DMS 273 treated with DMSO at 0.1 percent for 48 hours (cell line): ENCODE measurements at places on chromosomes 13 and 19.

- DNase-seq = peak; percentile 32
These were observed at the start of gene NFIC for GRCh38 chr19:3365836-3366752. TSS of gene NFIC (plus strand) at chr19:3366583. CDS start at chr19:3366637, 54 bp downstream.

DNA sequence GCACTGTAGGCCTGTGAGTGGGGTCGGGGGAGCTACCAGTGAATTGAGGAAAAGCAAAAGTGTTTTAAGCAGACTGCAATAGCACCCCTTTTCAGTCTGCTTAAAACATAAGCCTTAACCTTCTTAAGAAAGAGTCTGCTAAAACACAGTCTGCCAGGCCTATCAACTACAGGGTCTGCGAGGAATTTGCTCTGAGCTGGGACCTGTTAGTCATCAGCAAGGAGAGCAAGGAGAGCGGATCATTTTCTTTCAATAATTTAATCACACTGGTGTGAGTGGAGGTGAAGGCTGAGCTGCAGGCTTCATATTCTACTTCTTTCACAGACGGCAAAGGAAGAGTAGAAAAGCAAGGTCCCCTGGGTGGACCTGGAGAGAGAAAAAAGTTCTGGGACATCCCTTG is 342.7 kb downstream of the ENOX1 start:
- DNase-seq = no peak

GRCh38 chr13:24851546-24851945 is 87.6 kb downstream of the RNF17 start:
- DNase-seq = no peak

DNA sequence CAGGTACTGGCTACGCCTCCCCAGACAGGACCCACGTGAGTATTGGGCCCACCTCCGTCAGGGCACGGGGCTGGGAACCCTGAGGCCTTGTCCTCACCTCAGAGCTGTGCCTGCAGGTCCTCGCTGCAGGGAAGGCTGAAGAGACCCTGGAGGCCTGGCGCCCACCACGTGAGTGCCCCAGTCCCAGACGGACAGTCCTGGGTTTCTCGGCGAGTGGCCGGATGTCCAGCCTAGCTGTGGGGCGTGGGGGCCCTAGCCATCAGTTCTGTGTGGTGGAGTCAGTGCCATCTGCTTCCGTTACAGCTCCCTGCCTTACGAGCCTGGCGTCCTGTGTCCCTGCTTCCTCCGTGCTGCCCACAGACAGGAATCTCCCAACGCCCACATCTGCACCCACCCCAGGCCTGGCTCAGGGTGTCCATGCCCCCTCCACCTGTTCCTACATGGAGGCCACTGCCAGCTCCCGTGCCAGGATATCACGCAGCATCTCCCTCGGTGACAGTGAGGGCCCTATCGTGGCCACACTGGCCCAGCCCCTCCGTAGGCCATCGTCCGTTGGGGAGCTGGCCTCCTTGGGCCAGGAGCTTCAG is 7.8 kb upstream of the OVOL3 start:
- no peak for DNase-seq

- no peak for DNase-seq
These were observed 566.4 kb downstream of the PCDH9 start for GRCh38 chr13:66663711-66664110.

DNA sequence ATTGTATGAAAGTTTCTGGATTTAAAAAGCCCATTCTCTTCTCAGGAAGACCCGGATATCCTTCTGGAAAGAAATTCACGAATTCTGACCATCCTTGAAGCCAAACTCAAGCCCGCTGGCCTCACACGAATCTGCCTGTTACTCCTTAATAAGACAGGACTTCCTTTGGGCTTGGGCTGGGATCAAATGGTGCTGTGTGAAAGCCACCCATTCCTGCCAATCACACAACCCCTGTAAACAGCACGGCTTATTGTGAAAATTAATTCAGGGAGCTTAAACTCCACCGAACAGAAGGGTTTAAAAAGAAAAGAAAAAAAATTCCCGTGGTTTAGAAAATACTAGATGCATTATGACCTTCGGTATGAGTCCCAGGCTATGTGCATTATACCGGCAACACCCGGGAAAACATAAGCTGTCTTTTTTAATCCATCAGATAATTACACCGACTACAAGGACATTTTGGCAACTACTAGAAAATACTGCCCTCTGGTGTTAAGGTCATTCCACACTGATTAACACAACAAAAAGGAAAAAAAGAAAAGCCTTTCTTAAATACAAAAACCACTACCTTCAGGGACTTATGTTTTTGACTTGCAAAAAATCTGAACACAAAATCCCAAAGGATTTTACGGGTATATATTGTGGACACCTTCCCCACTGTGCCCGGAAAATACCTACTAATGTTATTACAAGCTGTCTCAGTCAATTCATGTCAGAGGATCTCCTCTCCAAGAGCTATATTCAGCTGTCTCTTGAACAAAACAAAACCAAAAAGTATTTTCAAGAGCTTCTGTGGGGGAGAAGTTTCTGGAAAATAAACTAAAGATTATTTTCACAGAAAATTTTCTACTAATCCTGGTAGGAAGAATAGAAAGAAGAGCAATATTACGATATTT is 76.0 kb upstream of the LSM14A start:
- peak; percentile 42 for DNase-seq
